ENCODE measurements at places on chromosomes 2 and 18. TPM values are rescaled to one million over a fixed set of nuclear protein-coding genes. Genes with fewer than 3 reads are reported as not detected.

GRHL1 gene
- 1.8 TPM for polyA plus RNA-seq

EVA1A gene
- 28.0 TPM for polyA plus RNA-seq

AKAIN1 gene
- not detected for polyA plus RNA-seq

LYPD1 gene
- polyA plus RNA-seq, result not detected

SGPP2 gene
- polyA plus RNA-seq, result 0.96 TPM

NT5DC4 gene
- polyA plus RNA-seq, result 0.07 TPM

SMYD1 gene
- polyA plus RNA-seq, result not detected

ALK gene
- polyA plus RNA-seq, result not detected

VIL1 gene
- 0.01 TPM for polyA plus RNA-seq

SCG2 gene
- polyA plus RNA-seq, result 0.16 TPM

CARF gene
- polyA plus RNA-seq, result 3.3 TPM

CD28 gene
- not detected for polyA plus RNA-seq

HAT1 gene
- polyA plus RNA-seq, result 56.0 TPM

- peak; percentile 27 for DNase-seq
These were observed 42.9 kb upstream of the ATG16L1 start for GRCh38 chr2:233208382-233209116.

GRCh38 chr18:80157708-80158343, 48.8 kb downstream of the ADNP2 start:
- peak; percentile 48 for DNase-seq

DNA sequence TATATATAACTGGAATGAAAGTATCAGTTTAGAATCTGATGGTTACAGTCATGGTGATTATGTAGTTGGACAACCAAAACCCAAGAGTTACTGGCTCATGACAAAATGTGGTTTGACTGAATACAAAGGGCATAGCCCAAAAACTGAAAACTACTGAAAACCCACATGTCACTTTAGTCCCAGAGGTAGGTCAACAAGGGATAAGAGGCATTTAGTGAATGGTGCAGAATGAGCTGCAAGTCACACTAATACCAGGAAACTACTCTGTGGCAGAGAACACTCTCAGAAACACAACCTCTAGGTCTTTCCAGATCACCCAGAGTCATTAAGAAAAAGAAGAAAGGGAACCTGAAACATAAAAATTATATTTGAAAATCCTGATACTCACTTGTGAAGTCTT, 154.5 kb downstream of the AGPS start:
- no peak for DNase-seq

GRCh38 chr18:8860845-8861642, 155.7 kb downstream of the MTCL1 start:
- DNase-seq, result no peak

- DNase-seq, result no peak
These were observed 21.2 kb downstream of the ANKRD12 start for GRCh38 chr18:9157806-9158205.

- DNase-seq, result peak; percentile 43
These were observed 521.3 kb downstream of the METTL4 start for GRCh38 chr18:2049986-2050385.

- no peak for DNase-seq
These were observed 298.4 kb downstream of the LPIN1 start for GRCh38 chr2:12044857-12045256.

DNA sequence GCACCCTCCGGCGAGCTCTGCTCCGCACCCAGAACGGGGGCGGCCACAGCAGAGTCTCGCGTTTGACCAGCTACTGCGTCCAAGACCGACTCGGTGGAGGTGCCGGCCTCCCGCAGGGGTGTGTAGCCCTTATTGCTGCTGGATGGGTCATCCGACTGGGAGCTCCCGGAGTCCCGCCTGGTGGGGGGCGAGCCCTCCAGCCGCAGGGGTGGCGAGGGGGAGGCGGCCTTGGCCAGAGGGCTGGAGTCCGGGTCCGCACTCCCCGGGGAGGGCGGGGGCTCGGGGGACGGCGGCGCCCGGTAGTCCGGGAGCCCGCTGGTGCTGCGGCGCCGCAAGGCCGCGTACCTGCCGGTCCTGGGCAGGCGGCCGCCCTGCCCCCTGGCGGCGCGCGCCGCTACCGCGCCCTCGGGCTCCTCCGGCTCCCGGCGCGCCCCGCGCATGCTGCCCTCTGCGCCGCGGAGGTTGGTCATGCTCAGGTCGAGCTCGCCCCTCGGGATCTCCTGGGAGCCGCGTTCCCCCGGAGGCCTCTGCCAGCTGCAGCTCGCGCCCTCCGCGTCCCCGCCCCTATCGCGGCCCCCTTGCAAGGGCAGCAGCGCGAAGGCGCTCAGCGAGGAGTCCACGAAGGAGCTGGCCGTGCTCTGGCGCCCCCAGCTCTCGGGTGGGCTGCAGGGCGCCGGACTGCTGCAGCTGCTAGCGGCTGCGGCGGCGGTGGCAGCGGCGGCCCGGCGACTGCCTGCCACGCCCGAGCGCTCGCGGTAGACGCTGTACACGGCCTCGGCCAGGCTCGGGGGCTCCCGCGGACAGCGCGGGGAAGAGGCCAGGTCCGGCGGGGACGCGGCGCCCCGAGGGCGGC, 4.8 kb downstream of the TMEM200C start:
- no peak for DNase-seq

GRCh38 chr2:32383858-32384257, 27.0 kb downstream of the BIRC6 start:
- DNase-seq, result no peak

DNA sequence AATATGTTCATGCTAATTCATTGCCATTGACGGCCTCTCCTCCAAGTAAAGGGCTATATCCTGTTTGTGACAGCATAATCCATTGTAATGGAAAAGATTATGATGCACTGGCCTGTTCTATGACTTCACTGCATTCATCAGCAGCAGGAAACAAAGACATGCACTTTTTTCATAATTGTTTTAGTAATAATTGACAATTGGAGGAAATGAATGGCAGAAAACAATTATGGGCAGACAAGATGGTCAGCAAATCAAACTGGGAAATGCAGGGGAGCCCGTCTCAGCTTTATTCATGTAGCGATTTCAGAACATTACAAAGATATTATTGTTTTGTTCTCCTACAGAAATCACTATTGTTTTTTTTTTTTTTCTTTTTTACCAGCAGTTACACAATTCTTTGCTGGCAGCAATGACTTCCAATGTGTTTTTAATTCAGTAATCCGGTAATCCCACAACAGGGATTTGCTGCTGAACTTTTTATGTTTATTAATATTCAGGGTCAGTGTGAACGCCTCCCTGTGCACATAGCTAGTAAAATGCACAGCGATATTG, 33.8 kb upstream of the RASGRP3 start:
- DNase-seq, result no peak

GRCh38 chr2:5530011-5530696, 162.0 kb upstream of the SOX11 start:
- DNase-seq, result no peak

DNA sequence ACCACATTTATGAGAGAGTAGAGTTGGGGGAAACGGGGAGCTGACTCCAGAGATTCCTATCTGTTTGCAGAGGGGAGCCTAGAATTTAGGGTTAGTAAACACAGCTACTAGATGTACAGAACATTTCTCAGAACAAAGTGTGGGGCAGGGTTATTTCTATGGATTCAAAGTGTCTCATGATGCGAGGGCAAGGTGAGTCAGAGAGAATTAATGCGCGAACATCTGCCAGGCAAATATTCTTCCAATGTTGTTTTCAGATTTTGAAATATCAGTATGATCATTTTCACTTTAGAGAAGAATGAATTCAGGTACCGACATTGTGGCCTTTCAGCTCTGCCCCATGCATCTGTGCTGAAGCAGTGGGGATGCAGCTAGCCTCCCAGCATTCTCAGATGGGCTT, 2.0 kb upstream of the DSEL start:
- DNase-seq, result no peak

DNA sequence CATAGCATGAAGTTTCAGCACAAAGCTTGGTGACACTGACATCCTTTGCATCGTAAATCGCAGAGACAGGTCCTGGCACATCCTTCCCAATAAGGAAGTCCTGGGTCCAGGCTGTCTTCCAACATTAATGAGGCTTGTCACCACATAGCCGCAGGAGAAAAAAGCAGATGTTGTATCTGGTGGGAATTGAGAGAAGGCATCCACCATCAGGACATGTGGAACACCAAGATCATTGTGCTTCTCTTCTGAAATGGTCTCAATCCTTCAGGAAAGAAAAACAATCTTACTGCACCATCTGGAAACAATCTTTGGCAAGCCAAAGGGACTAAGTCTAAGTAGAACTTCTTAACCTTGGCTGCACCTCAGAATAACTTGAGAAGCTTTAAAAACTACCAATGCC, 119.0 kb upstream of the ARHGAP28 start:
- DNase-seq, result peak; percentile 20

Data from mammary epithelial cell (primary cell).